Activated naive CD4-positive, alpha-beta T cell treated with anti-CD3 and anti-CD28 coated beads, Interleukin-2, amount 10 ng/mL, durations not matched to agents 7 days and 5 days (primary cell): ENCODE measurements at places on chromosomes 13 and 19.

- DNase-seq: no peak
Measured at GRCh38 chr13:54185101-54185500, 1156.5 kb downstream of the OLFM4 start.

- DNase-seq: peak; percentile 58
Measured at GRCh38 chr19:8334458-8335342, 8.4 kb downstream of the KANK3 start.

GRCh38 chr13:79659121-79659521, 178.2 kb downstream of the NDFIP2 start:
- no peak for DNase-seq

DNA sequence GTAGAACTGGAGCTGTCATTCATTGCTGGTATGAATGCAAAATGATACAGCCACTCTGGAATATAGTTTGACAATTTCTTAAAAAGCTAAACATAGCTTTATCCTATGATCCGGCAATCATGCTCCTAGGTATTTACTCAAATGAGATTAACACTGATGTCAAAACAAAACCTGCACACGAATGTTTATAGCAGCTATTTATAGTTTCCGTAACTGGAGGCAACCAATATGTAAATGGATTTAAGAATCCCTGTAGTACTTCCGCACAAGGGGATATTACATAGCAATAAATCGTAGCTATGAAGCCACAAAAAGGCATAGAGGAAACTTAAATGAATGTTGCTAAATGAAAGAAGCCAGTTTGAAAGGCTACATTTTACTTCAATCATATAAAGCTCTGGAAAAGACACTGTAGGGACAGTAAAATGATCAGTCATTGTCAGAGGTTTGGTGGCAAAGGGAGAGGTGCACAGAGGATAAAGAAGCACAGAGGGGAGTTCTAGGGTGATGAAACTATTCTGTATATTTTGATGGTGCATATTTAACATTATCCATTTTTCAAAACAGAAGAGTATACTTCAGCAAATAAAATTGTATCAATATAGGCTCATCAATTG, 1893.0 kb upstream of the PCDH20 start:
- no peak for DNase-seq

DNA sequence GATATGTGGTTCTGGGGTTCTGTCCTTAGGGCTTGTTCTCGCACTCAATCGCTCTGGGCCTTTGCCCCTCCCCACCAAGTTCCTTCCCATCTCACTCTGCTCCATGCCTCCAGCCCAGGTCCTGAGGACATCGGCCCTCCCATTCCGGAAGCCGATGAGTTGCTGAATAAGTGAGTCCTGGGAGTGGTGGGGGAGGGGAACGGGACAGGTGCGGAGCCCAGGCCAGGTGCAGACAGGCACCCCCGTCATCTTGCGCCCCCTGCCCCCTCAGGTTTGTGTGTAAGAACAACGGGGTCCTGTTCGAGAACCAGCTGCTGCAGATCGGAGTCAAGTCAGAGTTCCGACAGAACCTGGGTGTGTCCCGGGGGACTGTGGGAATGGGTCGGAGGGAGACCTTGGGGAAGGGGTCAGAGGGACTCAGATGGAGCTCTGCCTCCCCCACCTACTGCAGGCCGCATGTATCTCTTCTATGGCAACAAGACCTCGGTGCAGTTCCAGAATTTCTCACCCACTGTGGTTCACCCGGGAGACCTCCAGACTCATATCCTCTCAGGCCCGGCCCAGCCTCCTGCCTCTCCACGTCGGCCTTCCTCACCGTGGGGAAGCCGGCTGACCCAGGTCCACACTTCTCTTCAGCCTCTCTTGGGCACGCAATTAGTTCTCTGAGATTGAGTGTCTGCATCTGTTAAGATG, 10.1 kb downstream of the FUZ start:
- no peak for DNase-seq

- DNase-seq: no peak
Measured at GRCh38 chr19:33186431-33187182, 7.5 kb upstream of the LRP3 start.

- DNase-seq: no peak
Measured at GRCh38 chr19:44684892-44685863, 13.8 kb upstream of the CEACAM16 start.

DNA sequence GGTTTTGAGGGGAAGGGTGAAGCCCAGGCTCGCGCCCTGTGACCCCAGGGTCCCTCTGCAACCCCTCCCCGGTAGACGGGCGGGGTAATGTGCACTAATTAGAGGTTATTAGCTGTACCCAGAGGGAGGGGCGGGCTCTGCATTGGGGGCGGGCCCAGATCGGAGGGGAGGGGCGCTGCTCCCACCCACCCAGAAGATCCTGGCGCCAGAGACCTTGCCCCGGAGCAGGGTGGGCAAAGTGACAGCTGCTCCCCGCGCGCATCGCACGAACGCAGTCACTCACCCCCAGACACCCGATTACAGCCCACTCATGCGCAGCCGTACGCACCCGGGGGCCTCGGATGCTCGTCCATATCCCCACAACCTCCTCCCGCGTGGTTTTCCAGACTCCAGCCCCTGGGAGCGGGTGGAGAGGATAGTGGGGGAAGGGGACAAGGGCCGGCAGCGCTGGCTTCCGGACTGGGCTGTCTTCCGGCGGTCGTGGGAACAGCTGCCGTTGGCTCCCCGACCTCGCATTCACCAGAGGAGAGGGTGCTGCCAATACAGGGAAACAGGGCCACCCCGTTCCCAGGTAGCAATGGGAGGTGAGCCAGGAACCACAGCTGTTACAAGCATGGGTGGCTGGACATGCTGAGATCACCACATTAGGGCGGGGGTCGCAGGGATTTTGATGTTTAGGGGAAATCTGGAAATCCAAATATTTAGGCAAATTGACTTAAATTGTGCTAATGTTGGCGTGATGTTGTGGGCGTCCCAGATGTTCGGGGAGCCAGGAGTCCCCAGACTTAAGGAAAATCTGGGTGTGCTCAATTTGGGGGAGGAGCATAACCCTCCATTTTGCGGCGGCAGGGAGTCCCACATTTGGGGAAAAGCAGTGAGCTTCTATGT, 2.9 kb upstream of the HOOK2 start:
- peak; percentile 58 for DNase-seq

DNA sequence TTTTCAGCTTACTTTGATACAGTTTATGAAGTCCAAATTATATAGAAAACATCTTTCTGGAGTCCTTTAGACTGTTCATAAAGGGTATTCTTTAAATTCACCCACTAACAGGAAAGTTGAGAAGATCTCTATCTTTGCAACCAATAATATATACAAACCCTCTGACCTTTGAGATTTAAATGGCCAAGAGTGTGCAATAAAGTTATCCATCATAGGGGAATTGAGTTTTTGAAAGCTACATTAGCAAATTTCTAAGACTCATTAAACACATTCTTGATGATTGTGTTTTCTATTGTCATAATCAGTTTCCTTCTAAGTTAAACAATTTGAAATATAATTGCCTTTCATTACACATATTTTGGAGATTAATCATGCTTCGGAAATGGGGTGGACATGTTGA, 15.9 kb downstream of the FLT1 start:
- DNase-seq: no peak

- DNase-seq: no peak
Measured at GRCh38 chr13:91078093-91078679, 269.3 kb upstream of the MIR17HG start.

- no peak for DNase-seq
Measured at GRCh38 chr13:110984381-110984780, 69.5 kb upstream of the ANKRD10 start.

DNA sequence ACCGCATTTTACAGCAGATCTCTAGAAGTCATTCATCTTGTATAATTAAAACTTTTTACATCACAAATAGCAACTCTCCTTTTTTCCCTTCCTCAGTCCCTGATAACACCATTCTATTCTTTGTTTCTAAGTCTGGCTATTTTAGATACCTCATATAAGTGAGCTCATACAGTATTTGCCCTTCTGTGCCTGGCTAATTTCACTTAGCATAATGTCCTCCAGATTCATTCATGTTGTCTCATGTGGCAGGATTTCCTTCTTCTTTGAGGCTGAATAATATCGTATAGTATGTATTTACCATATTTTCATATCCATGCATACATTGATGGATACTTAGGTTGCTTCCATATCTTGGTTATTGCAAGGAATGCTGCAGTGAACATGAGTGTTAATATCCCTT, 362.0 kb downstream of the RFC3 start:
- DNase-seq: no peak

- no peak for DNase-seq
Measured at GRCh38 chr19:21593008-21593481, 87.6 kb downstream of the ZNF429 start.

DNA sequence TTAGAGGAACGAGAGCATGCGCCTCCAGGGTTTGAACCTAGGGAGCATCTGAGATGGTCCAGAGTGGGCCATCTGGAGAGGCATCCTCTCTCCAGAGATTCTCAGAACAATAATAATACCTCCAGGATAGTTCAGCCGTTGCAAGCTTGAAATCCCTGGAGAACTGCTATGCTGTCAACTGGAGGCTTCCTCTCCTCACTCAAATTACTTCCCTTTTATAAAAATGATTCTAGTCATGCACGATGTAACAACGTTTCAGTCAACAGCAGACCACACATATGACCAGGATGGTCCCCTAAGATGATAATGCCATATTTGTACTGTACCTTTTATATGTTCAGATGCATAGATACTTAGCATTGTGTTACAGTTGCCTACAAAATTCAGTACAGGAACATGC, 108.7 kb downstream of the SHISA2 start:
- DNase-seq: no peak

DNA sequence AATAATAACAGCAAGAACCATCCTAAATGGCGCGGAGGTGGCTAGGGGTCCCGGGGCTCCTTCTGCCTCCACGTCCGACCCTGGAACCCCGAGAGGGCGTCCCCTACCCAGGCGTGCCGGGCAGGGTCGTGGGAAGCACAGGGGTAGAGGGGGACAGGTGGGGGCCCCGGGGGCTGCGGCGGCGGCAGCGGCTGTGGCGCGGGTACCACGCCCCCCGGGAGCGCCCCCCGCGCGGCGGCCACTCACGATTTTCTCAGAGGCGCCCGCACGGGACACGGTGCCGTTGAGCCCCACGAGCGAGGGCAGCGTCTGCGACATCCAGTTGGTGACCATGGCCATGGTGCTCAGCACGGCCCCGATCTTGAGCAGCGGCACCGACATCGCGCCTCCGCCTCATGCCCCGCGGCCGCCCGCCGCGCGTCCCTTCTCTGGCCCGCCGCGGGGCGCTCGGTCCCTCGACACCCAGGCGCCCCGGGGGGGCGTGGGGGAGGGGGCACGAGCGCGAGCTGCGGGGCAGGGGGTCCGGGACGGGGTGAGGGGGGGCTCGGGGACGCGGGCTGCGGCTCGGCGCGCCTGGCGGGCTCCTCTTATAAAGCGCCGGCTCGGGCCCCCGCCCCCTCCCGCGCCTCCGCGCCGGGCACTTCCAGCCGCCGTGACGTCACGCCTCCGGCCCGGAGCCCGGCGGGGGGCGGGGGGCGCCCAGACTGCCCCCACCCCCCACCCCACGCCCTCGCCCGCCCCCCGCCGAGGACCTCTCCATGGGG, 22.9 kb downstream of the OLFM2 start:
- DNase-seq: peak; percentile 24

DNA sequence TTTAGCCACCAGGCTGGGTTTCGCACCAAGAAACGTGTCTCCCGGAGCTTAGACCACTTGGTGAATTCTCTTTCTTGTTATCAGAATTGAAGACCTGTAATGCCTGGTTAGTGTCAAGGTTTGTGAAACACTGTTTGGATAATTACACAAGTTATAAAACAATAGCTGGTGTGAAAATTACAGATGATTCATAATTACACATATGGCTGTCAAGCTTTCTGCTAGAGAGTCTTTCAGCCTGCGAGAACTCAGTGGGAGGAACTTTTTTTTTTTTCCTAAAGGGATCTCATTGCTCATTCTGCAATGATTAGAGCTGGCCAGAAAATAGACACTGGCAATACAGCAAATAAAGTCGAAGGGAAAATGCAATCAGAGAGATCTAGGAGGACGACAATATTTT, 13.4 kb upstream of the KLK4 start:
- DNase-seq: no peak

DNA sequence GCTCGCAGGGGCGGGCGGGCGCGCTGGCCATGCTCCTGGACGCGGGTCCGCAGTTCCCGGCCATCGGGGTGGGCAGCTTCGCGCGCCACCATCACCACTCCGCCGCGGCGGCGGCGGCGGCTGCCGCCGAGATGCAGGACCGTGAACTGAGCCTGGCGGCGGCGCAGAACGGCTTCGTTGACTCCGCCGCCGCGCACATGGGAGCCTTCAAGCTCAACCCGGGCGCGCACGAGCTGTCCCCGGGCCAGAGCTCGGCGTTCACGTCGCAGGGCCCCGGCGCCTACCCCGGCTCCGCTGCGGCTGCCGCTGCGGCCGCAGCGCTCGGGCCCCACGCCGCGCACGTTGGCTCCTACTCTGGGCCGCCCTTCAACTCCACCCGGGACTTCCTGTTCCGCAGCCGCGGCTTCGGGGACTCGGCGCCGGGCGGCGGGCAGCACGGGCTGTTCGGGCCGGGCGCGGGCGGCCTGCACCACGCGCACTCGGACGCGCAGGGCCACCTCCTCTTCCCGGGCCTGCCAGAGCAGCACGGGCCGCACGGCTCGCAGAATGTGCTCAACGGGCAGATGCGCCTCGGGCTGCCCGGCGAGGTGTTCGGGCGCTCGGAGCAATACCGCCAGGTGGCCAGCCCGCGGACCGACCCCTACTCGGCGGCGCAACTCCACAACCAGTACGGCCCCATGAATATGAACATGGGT, 599 bp downstream of the ZIC2 start:
- DNase-seq: no peak

GRCh38 chr19:40445780-40446262, 1.7 kb upstream of the SERTAD3 start:
- no peak for DNase-seq

GRCh38 chr13:67017276-67017675, 212.9 kb downstream of the PCDH9 start:
- no peak for DNase-seq

- peak; percentile 58 for DNase-seq
Measured at GRCh38 chr13:48975101-48975855, 434 bp upstream of the FNDC3A start.

GRCh38 chr13:98761126-98761985, 8.9 kb upstream of the SLC15A1 start:
- DNase-seq: no peak

- no peak for DNase-seq
Measured at GRCh38 chr13:49641801-49642291, 13.5 kb downstream of the ARL11 start.

- no peak for DNase-seq
Measured at GRCh38 chr19:7908742-7909461, 5.2 kb downstream of the MAP2K7 start.

DNA sequence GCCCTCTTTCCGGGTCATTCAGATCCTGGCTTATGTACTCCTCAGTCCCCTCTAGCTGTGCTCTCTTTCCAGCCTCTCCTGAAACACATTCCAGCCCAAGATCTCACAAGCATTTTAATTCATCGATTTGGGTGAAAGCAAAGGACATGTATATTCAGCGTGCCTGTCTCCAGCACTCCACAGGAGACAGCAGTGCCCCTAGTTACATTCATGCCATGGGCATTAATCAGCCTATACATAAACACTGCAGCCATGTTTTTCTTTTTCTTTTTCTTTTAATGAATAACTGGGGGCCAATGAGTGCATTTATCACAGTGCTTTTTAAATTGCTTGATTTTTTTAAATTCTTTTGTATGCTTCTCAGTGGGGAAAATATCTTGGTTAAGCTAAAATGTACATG, 199.1 kb downstream of the DCT start:
- DNase-seq: no peak
